ENCODE measurements at places on chromosomes 6 and 20.

- DNase-seq, result no peak
These were observed 10.1 kb downstream of the RFX6 start for GRCh38 chr6:116887168-116887567.

GRCh38 chr20:33821270-33821836, 10.2 kb downstream of the CHMP4B start:
- no peak for DNase-seq

DNA sequence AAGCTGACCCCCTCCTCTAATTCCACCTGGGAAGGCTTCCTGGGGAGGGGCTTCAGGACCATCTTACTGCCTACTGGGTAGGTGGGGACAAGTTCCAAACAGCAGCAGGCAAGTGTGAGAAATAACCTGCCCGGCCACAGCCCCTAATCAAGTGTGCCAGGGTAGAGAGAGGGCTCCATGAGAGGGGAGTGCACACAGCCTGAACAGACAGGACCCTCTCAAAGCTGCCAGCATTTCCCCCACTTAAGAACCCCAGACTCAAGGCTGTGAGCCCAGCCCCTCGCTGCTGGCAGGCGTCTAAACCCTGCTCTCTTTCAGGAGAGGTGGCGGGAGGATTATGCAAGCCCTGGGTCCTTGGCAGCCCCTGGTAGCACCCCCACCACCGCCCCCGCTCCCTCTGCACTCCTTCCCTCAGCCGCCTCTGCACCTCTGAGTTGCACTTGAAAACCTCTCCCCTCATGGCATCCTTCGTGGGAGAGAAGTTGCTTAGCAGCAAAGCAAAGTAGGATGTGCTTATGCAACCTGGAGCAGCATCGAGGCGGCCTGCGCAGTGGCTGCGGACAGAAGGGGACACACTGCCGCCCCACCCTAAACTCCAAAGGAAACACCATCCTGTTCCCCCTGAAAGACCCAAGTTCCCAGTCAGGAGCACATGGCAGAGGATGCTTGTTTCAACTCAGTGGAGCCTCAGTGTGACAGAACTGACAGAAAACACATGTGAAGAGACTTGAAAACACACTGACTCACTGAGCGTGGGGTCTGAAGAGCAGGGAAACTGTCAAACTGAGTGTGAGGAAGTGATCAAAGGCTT, 10.5 kb downstream of the DDRGK1 start:
- no peak for DNase-seq

- no peak for DNase-seq
These were observed 3.4 kb upstream of the GZF1 start for GRCh38 chr20:23358563-23358906.

DNA sequence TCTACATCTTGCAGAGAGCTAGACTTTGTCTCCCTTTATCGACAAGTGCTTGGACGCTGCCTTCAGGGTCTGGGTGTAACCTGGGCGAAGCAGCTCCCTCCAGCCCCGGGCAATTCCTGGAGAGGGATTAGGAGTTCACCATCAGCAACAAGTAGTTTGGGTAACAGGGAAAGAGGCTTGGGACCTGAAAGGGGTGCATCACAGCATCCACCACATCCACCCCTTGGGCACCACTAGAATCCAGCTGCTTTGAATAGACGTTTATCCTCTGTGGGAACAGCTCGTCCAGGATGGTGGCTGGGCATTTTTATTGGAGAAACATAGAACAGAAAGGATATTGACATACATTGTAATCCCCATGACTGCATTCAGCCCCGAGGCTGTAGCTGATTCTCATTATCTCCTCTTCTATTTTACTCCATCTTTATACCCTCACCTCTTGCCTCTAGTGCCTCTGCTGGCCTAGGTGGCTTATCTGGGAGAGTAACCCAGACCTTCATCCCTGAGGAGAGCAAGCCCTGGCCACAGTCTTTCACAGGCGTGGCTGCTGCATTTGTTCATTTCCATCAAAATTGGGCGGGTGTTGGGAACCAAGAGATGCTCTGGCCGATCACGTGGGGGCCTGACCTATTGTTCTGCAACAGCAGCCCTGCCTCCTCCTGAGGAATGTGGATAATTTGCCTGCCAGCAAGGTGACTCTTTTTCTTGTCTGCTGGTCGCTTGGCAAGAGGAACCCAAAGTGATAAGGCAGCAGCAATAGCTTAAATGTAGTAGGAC, 109.2 kb upstream of the RALGAPA2 start:
- DNase-seq, result no peak

GRCh38 chr6:72031471-72031870, 145.1 kb downstream of the RIMS1 start:
- peak; percentile 86 for DNase-seq

DNA sequence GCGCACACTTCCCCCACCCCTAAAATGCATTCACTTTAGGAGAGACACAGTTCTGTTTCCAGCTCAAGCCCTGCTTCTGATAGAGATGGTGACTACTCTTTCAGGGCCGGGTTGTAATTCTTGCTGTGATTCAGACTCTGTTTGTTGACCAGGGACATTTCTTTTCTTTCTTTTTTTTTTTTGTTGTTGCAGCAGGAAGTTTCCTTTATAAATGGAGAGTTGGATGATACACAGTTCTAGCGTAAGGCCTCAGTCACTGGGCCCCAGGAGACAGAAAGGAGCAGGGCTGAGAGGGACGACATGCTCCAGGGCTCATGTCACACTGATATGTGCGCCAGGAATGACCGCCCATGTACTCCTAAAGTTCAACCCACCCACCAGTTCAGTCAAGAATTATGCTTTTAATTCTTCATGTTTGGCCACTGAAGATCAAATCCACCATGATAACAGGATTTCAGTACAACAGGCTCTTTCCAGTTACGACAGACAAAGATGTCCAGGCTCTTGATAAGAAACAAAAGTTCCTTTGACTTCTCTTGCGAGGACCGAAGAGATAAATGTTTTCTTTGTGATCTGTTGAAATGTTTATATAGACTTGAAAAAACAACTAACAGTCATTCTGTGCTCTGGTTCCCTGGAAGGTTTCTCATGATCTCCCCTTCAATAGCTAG, 142.5 kb downstream of the CD164 start:
- no peak for DNase-seq

DNA sequence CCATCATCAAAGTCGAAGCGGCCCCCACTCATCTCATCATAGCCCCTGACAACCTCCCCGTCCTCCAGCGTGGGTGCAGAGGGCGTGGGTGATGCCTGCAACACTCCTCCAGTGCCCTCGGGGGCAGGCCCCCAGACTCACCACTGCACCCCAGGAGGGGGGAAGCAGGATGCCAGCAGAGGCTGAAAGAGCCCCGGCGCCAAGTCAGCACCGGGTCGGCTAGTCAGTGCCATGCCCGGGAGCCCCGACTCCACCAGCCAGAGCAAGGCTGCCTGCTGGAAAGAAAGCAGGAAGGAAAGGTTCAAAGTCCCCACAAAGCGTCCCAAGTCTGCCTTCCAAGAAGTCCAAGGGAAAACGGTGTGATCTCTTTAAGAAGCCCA, 324 bp downstream of the JPH2 start:
- no peak for DNase-seq

DNA sequence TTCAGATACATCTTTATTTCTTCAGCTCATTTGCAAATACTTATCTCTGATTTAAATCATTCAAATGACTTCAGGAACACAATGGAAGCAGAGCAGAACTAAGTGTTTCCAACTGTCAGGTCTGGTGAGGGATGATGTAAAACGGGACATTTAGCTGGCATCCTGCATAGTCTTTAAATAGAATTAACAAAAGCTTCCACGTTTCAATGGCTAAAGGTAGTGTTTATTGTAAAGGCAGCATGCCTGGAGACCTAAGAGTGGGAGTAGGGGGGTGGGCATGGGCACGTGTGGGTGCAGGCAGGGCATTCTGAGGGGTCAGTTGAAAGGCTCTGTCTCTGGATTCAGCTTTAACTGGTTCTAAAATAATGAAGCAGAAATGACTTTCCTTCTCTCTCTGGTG, 174.9 kb downstream of the PLCB1 start:
- no peak for DNase-seq

- peak; percentile 82 for DNase-seq
These were observed 48.8 kb downstream of the NT5E start for GRCh38 chr6:85498596-85499258.

GRCh38 chr20:8078528-8078914, 53.5 kb upstream of the PLCB1 start:
- DNase-seq, result no peak

- DNase-seq, result no peak
These were observed 1.4 kb downstream of the STMN3 start for GRCh38 chr20:63651942-63652191.

DNA sequence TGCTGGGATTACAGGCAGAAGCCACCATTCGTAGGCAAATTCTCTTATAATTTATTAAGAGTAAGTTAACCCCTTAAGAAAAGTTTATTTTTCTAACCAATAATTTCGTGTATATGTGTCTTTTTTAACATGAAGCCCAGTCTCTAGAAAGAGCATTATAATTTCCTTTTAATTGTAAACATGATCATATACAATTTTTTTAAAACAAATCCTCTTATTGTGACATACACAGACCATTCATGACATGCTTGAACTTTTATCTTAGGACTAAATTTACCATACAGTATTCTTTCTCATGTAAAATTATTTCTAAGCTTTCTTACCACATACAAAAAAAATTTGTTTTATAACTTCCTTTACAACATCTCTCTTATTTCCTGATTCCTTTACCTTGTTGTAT, 6.7 kb downstream of the ACOT13 start:
- DNase-seq, result no peak

- no peak for DNase-seq
These were observed 869.7 kb downstream of the PHF3 start for GRCh38 chr6:64505312-64505711.

GRCh38 chr6:44837255-44837654, 449.7 kb downstream of the CDC5L start:
- DNase-seq, result no peak

GRCh38 chr6:17484201-17484849, 90.9 kb downstream of the CAP2 start:
- no peak for DNase-seq

DNA sequence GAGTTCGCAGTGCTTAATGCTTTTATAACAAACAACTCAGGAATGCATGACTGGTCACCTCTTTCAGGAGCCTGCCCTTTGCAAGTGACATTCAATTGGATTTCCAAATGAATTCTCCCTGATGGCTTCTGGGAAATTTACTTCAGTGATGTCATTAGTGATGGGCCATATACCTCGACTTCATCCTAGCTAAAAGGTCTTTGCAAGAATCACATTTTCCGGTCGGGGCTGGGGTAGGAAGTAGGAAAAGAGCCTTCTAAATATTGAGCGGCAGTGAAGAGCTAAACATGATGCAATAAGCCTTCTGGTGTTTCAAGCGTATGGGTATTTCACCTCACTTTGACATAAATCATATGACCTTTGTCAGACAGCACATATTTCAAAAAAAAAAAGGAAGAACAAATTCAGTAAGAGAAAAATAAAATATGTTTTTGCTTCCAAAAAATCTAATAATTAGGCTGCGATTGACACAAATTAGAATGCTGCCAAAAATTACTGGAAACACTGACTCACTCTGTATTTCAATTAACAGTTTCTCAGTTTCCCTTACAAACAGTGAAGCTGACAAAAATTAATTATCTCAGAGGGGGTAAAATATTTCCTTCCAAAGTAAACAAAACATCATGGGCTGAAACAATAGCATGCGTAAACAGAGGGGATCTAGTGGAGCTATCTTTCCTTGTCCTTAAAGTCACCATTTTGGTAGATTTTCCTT, 39.8 kb downstream of the ADTRP start:
- no peak for DNase-seq

- peak; percentile 36 for DNase-seq
These were observed 10.5 kb downstream of the ANKRD66 start for GRCh38 chr6:46757214-46757596.

- no peak for DNase-seq
These were observed 120.8 kb upstream of the RAB32 start for GRCh38 chr6:146422789-146423375.

- DNase-seq, result peak; percentile 45
These were observed 224.4 kb downstream of the UST start for GRCh38 chr6:148971031-148971927.

GRCh38 chr6:143394389-143394788, 56.1 kb downstream of the ADAT2 start:
- DNase-seq, result no peak

- no peak for DNase-seq
These were observed 61.9 kb upstream of the JARID2 start for GRCh38 chr6:15183979-15184378.

- DNase-seq, result no peak
These were observed 86.0 kb downstream of the MYB start for GRCh38 chr6:135267085-135267484.

DNA sequence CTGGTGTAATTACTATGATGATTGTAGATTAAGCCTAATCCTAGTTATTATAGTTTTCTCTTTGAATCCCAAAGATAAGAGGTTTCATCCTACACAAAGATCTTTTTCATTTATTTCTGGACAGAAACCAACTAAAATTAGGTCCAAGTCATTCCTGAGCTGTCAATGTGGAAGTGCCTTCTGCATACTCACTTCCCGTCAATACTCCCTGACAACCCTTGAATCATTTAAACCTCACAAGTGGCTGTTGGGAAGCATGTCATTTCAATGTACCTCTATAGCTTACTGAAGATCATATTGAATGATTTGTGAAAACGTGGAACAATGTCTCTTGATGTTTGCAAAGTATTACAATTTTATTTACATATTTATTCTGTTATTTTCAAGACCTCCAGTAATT, 274.1 kb downstream of the HACE1 start:
- no peak for DNase-seq

- no peak for DNase-seq
These were observed 70.9 kb upstream of the NHSL1 start for GRCh38 chr6:138569970-138570724.

GRCh38 chr6:168447282-168447681, 6.3 kb downstream of the SMOC2 start:
- no peak for DNase-seq

- DNase-seq, result peak; percentile 45
These were observed 507.3 kb upstream of the CITED2 start for GRCh38 chr6:139881728-139882211.

- peak; percentile 65 for DNase-seq
These were observed 58.7 kb upstream of the SLC2A12 start for GRCh38 chr6:134111062-134111677.

DNA sequence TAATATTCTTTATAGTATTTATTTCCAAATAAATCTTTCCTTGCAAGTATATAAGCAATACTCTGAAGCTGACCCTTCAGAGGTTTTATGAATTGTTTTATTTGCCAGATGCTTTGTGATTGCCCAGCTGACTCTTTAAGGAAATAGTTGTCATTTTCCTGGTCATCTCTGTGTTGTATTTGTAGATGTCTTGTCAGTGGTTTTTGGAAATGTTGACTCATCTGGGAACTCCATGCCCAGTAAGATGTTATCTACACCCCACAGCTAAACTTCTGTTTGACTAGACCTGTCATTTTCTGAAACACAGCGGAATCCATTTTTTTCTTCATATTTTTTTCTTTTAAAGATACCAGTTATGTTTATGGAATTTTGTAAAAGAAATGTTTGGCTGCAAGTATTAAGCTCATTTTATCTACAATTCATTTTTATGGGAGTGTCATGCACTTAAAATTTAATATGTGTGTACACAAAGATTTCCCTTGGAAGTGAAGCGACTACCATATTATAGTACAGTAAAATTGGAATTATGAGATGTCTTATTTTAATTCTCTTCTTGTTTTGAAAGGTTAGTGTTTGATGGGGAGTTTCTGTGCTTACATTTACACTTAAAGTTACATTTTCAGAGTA, 491.0 kb downstream of the NKAIN2 start:
- DNase-seq, result no peak

GRCh38 chr20:57617079-57617795, 3.0 kb downstream of the ZBP1 start:
- no peak for DNase-seq

- DNase-seq, result no peak
These were observed 5.0 kb downstream of the BCL2L1 start for GRCh38 chr20:31717478-31718201.

Measured in bronchial epithelial cell (primary cell).